PC-9 (cell line): ENCODE measurements at places on chromosomes 1 and 21.

DNA sequence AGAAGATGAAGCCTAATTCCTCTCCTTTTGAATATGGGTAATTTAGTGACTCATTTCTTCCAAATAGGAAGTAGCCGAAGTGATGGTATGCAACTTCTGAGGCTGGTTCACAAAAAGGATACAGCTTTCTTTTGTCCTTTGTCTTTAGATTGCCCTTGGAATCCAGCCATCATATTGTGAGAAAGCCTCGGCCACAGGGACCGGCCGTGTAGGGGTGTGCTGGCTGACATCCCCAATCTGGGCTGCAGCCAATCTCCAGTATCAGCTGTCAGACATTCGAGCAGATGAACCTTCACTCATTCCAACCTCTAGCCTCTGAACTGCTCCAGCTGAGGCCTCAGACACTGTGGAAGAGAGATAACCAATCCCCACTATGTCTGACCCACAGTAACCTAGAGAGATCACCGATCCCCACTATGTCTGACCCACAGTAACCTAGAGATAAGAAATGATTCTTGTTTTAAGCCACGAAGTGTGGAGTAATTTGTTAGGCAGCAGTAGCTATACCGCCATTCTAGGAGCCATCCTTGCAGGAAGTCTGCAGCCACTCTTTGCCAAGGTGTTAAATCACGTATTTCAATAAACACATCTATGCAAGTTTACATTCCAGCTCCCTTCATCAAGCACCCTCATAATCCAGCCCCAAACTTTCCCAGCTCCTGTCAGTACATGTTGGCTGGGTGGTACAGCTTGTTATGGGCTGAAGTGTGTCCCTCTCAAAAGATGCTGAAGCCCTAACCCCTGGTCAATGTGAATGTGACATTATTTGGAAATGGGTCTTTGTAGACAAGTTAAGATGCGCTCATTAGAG lies 2.9 kb upstream of the DIP2A start:
- H3K27ac ChIP-seq: no peak overlapping the region
- no peaks in the 10 kb centered on the region for H3K36me3 ChIP-seq
- H3K4me3 ChIP-seq: no peak overlapping the region
- no peaks in the 10 kb centered on the region for H3K4me1 ChIP-seq

GRCh38 chr1:54569339-54569738 lies 21.3 kb downstream of the ACOT11 start:
- no peak overlapping the region for H3K4me3 ChIP-seq
- DNase-seq: no peak

DNA sequence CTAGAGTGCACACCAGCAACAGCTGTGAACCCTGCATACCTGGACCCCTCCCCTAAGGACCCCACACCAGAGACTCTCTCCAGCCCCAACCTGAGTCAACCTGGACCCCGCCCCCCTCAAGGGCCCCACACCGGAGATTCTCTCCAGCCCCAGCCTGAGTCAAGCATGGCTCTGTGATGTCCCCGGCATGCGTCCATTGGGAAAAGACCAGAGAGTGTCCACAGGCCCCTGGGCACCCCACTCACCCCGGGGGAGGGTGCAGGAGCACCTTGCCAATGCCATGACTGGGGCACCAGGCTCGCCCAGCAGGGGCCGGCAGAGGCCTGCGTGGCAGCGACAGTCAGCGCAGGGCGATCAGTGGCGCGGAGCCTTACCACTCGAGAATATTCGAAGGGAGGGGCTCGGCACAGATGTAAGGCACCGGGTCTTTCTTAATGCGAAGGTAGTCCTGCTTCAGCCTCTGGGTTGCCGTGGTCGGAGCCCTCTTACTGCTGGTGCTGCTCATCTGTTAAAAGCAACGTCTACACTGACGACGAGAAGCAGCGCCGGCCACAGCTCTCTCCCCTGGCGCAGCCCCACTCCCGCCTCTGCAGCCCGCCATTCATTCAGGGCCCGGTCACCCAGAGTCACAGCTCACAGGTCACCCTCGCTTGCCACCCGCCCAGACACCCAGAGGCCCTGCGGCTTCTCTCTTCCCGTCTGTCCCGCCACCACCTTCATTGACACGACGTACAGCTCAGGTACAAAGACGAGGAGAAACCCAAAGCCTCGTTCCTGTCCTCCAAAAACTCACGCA lies 6.0 kb downstream of the UBE2J2 start:
- no peak overlapping the region for H3K27ac ChIP-seq
- peaks cover 17% of the 10 kb centered on the region for H3K4me1 ChIP-seq
- no peak for DNase-seq
- H3K36me3 ChIP-seq: peaks cover 7% of the 10 kb centered on the region
- no peaks in the 10 kb centered on the region for H3K27me3 ChIP-seq
- H3K4me3 ChIP-seq: no peak overlapping the region

- H3K4me1 ChIP-seq: peaks cover 24% of the 10 kb centered on the region
- DNase-seq: peak; percentile 88
- no peaks in the 10 kb centered on the region for H3K36me3 ChIP-seq
- no peak overlapping the region for H3K4me3 ChIP-seq
- H3K27me3 ChIP-seq: no peaks in the 10 kb centered on the region
Measured at GRCh38 chr1:17276568-17276967, 27.7 kb downstream of the PADI3 start.

DNA sequence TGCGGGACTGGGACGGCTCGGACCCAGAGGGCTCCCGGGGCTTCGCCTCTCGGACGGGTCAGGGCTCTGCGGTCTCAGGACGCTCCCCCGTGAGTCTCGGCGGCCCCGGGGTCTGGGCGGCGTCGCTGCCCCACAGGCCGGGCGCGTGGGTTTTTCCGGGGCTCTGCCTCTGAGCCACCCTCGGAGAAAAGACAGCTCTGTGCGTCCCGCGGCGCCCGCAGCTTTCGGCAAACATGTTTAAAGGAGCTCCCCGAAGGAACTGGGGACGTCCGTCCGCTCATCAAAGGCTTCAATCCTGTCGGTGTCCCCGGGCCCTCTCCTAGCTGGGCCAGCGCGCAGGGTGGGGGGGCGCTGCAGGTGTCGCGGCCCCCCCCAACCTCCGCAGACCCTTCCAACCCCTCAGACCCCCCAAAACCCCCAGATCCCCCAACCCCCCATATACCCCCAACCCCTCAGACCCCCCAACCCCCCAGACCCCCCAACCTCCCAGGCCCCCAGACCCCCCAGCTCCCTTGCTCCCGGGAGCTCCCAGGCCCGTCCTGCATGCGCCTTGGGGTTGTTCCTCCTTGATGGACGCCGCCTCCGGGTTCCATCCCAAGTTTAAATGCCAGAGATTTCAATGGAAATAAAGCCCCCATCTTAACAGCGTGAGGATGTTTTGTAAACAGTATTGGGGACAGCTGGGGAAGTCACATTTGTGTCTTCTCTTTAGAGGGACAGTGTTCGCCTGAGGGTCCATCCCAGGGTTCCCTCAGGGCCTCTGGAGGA lies 996 bp upstream of the C1orf159 start:
- H3K4me3 ChIP-seq: peak overlapping the region; percentile 75
- DNase-seq: no peak
- H3K27me3 ChIP-seq: no peaks in the 10 kb centered on the region
- H3K36me3 ChIP-seq: peaks cover 11% of the 10 kb centered on the region; the same call in 1 of the 2 replicates
- H3K4me1 ChIP-seq: peaks cover 7% of the 10 kb centered on the region
